ENCODE measurements at places on chromosomes 16 and 17.
A peak's percentile ranks its signal among the peaks of the same experiment; 100 is the strongest.

GRCh38 chr16:15517743-15518377 lies 83.5 kb downstream of the BMERB1 start:
- DNase-seq: no peak

DNA sequence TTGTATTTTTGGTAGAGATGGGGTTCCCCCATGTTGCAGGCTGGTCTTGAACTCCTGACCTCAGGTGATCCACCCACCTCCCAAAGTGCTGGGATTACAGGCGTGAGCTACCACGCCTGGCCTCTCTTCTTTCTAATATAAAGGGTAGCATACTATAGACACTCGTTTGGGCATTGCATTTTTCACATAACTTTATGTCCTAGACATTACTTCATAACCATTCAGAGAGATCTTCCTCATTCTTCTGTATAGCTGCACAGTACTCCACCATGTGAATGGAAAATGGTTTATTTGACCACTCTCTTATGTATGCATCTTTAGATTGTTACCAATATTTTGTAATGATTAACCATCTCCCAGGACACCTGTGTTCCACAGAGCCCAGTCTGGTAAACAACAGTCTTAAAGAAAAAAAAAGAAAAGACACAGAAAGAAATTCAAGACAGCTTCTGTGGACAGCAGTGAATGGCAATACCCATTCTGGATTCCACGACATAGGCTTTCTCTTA lies 42.1 kb downstream of the TK2 start:
- DNase-seq: no peak

DNA sequence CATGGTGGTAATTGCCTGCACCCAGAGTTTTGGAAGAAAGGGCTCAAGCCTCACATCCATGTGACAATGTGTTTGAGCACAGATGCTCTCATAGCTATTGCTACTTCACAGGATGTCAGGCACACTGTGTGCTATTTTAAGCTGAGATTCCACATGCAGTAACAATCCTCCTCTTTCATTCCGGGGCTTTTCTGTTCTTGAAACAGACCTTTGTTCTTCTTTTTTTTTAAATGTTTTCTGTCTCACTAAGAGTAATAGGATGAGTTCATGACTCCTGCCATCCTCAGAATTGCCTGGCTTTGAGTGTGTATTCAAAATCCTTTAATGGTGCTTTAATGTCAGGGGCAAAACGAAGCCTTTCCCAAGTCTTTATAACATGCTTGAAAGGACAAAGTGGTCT lies 198.9 kb downstream of the ABCC12 start:
- DNase-seq: no peak

DNA sequence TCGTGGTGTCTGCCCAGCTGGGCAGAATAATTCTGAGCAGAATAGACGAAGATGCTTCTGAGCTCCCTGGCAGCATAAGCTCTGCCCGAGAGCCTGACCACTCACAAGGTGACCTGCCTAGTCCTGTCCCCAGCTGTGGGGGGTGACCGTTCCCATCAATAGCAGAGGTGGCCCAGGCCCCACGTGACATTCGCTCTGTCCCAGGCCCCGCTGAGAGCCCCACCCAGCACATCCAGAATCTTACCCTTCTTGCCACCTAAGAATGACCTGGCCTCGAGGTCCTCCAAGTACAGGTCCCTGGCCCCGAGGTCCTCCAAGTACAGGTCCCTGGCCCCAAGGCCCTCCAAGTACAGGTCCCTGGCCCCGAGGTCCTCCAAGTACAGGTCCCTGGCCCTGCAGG lies 695 bp upstream of the TMEM204 start:
- DNase-seq: no peak

DNA sequence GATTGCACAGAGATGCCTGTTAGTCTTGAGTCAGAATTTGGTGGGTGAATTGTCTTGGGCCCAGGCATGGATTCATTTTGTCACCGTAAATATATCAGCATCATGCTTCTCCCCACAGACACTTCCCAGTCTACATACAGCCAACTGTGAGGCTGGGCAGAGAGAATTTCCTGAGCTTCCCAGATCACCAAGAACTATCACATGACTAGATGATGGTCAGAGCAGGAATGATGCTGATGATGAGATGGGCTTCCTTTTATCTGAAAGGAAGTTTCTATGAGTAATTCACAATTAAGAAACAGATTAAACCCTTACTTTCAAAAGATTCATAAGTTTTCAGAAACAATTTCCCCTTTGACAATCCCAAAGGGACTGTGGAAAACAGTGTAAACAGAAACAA lies 323 bp upstream of the KRTAP9-9 start:
- DNase-seq: no peak

- DNase-seq: no peak
Measured at GRCh38 chr16:59047114-59047513, 313.0 kb upstream of the GOT2 start.

GRCh38 chr16:1561266-1561665 lies 27.8 kb downstream of the TMEM204 start:
- no peak for DNase-seq

DNA sequence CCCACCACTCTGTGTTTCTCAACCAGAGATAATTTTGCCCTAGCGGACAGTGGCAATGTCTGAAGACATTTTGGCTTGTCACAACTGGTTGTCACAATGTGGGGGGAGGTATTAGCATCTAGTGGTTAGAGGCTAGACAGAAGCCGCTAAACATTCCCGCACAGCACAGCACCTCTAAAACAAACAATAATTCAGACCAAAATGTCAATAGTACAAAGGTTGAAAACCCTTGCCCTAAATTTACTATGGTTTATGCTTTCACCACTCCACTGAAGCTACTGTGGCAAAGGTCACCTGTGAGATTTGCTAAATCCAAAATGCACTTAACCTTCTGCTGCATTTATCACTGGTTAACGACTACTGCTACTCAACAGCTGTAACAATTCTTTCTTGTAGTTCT lies 14.1 kb downstream of the NUP88 start:
- DNase-seq: no peak

DNA sequence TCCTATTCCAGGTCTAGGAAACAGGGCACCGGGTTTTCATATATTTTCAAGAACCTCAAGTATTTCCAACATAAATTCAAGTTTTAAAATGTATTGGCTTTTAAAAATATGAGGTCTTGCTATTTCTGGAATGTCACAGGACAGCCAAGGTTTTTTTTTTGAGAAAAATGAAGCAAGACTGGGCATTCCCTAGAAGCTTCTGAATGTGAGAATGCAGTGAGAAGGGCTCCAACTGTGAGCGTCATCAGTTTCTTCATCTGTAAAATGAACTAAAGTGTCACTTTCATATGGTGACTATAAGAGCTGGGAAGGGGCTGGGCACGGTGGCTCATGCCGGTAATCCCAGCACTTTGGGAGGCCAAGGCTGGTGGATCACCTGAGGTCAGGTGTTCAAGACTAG lies 455.8 kb upstream of the MAF start:
- no peak for DNase-seq

DNA sequence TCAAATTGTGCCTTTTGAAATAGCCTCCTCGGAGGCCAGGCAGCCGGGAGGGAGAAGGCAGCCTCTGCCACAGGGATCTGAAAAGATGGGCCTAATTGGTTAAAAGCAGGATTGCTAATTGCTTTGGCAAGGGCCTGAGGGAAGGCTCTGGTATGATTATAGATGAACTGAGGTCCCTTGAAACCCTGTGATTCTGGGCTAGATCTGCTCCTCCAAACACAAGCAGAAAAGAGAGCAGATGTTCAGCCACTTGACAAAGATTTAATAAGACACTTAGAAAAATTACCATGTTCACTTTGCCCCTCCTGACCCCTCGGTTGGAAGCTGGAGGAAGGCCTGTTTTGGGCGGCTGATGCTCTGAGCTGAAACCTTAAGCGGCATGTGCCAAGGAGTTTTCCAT lies 209.5 kb upstream of the MPHOSPH6 start:
- DNase-seq: peak; percentile 46

DNA sequence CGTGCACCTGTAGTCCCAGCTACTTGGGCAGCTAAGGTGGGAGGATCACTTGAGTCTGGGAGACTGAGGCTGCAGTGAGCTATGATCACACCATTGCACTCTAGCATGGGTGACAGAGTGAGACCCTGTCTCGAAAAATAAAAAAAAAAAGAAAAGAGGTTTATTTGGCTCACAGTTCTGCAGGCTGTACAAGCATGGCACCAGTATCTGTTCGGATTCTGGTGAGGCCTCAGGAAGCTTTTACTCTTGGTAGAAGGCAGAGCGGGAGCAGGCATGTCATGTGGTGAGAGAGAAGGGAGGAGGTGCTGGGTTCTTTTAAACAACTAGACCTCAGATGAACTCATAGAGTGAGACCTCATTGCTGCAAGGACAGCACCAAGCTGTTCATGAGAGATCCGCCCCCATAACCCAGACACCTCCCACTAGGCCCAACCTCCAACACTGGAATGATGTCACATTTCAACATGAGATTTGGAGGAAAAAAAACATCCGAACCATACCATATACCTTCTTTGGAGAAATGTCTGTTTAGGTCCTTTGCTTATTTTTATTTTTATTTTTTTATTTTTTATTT lies 10.3 kb upstream of the RMI2 start:
- DNase-seq: no peak

DNA sequence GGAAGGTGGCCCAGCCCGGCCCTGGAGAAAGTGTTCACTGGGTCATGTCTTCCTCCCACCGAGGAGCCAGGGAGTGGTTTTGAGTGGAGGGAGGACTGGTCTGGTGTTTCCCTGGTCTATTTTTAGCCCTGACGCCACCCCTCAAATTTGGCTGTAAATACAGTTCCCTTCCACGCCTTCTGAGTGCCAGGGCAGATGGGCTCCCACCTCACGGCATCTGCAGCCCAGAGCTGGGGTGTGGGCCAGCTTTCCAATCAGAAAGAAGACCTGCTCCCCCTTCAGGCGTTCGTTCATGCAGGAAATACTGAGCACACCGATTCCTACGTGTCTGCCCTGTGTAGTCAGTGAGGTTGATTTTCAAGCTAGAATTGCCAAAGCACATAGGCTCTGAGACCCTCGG lies 53.7 kb downstream of the SNX20 start:
- DNase-seq: no peak

- DNase-seq: no peak
Measured at GRCh38 chr17:38663964-38664644, 10.7 kb downstream of the EPOP start.

DNA sequence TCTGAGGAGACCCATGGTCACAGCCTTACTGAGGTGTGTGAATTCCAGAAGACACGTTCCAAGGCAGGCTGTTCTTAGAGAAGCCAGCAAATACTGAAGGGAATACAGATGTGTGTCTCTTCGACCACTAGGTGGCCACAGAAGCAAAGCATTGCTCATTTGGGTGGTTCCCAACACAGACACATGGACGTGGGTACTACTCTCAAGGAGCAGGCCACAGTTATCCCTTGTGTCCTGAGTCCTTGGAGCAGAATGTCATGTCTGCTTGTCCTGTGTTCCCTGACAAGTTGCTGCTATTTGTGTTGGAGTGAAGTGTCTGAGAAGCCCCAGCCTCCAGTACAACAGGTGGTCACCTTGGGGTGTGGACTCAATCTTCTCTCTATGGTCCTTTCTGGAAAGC lies 30.3 kb downstream of the HMOX2 start:
- DNase-seq: no peak

- no peak for DNase-seq
Measured at GRCh38 chr16:79155904-79156303, 444.6 kb downstream of the MAF start.

DNA sequence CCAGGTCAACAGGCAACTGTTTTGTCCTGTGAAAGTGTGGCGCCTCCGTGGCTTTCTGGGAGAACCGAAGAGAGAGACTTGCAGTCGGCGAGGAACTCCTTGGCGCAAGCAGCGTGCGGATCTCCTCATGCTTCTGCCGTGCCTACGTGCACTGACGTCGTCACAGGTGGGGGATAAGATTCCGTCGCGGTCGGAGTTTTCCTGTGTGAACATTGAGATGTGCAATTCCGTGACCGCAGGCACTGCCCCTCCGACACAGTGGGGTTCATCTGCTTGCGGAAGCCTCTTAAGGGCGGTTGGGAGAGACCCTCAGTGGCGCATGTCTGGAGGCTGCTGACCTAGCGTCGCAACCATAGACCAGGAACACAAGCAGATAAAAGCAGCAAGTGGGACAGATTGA lies 212.3 kb upstream of the CHMP6 start:
- DNase-seq: no peak

DNA sequence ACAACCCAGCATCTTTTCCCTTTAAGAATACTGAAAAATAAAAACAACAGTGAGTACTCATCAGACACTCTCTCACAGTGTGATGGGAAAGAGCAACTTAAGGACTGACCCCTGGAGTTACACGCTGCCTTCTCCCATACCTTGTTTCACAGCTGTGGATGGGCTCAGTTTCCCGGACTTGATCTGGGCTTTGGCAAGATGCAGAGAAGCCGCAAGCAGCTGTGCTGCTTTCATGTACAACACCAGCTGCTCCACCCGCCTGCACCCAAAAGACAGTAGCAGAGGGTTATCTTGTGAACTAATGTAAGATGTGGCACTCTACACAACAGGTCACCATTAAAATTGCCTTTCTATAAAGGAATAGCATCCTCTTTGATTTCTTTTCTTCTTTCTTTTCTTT lies 32.7 kb upstream of the ALDH3A1 start:
- DNase-seq: no peak

DNA sequence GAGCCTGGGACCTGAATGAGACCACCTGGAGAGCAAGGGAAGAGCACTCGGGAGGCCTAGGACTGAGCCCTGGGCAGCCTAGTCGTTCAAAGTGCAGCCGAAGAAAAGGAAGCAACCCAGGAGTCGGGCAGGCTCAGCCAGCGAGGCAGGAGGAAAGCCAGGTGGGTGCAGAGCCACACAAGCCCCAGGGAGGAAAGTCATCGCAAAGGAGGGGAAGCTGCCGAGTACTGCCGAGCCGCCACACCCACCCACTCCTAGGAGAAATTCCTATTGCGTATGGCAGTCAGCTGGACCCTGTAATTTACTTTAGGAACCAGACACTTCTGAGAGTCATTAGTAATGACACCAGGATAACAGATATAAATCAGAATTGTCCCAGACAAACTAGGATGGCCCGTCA lies 187.6 kb downstream of the KATNIP start:
- DNase-seq: no peak

DNA sequence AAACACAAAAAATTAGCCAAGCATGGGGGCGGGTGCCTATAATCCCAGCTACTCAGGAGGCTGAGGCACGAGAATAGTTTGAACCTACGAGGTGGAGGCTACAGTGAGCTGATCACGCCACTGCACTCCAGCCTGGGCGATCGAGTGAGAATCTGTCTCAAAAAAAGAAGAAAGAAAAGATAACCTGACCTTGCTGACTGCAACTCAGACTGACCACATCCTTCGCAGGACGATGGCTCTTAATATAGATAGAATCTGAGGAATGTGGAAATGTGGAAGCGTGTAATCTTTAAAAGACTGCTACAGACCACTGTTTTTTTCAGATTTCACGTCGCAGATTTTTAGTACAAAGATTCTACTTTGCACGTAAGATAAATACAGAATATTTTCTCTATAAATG lies 37.8 kb downstream of the KLHDC4 start:
- no peak for DNase-seq

GRCh38 chr17:70621566-70621965 lies 452.2 kb downstream of the KCNJ2 start:
- no peak for DNase-seq
